ENCODE measurements at places on chromosomes 5 and 9.

- no peak overlapping the region for H3K27ac ChIP-seq
- H3K36me3 ChIP-seq: no peaks in the 10 kb centered on the region
- H3K4me1 ChIP-seq: no peaks in the 10 kb centered on the region
- no peak overlapping the region for H3K4me3 ChIP-seq
- no peak for DNase-seq
Measured at GRCh38 chr9:113947941-113948340, 71.8 kb downstream of the ZNF618 start.

- no peak for DNase-seq
- H3K36me3 ChIP-seq: no peaks in the 10 kb centered on the region
- no peak overlapping the region for H3K27ac ChIP-seq
- H3K4me3 ChIP-seq: no peak overlapping the region
Measured at GRCh38 chr9:127159949-127160610, 37.6 kb upstream of the ANGPTL2 start.

GRCh38 chr5:78763659-78764189 lies 115.2 kb upstream of the LHFPL2 start:
- peaks cover under 1% of the 10 kb centered on the region for H3K4me1 ChIP-seq
- no peak overlapping the region for H3K4me3 ChIP-seq
- no peak overlapping the region for H3K27ac ChIP-seq
- H3K27me3 ChIP-seq: peaks cover 16% of the 10 kb centered on the region

- DNase-seq: no peak
- no peak overlapping the region for H3K4me3 ChIP-seq
- peaks cover 75% of the 10 kb centered on the region for H3K36me3 ChIP-seq
- no peak overlapping the region for H3K27ac ChIP-seq
Measured at GRCh38 chr5:14718778-14719177, 54.3 kb downstream of the OTULIN start.

- no peaks in the 10 kb centered on the region for H3K4me1 ChIP-seq
- H3K27ac ChIP-seq: no peak overlapping the region
- no peak overlapping the region for H3K4me3 ChIP-seq
- no peaks in the 10 kb centered on the region for H3K36me3 ChIP-seq
Measured at GRCh38 chr5:89168766-89169165, 285.8 kb upstream of the MEF2C start.

DNA sequence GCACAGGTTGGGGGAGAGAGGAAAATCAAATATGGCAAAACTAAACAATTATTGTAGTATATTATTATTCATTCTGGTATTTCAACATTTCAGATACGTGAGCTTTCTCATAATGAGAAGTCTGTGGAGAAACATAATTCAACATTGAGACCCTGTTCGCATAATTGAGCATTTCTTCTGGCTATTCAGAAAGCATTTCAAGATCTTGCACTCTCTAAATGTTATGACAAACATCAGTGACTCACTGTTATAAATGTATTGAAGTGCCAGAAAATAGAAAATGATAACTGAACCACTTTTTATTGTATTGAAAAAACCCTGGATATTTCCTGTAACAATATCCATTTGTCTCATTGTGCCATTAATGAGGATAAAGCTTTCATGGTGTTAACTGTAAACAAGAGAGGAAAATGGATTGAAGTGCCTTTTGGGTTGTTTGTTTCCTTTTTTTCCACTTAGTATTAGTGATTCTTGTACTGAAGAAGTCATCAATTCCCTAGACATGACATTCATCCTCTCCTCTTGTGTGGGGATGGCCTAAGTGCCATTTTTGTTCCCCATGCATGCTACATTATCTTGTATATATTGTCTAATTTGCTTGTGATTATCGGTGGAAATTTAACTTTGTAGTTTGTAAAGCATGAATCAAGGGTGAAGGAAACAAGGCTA lies 124.6 kb downstream of the CAMK4 start:
- DNase-seq: no peak
- peaks cover 6% of the 10 kb centered on the region for H3K4me1 ChIP-seq
- H3K36me3 ChIP-seq: peaks cover 54% of the 10 kb centered on the region
- no peak overlapping the region for H3K27ac ChIP-seq
- no peak overlapping the region for H3K4me3 ChIP-seq
- H3K27me3 ChIP-seq: no peaks in the 10 kb centered on the region

- DNase-seq: no peak
- H3K27ac ChIP-seq: no peak overlapping the region
- H3K4me1 ChIP-seq: no peaks in the 10 kb centered on the region
Measured at GRCh38 chr5:124182133-124182532, 564.3 kb downstream of the ZNF608 start.

GRCh38 chr9:18447131-18447530 lies 26.8 kb upstream of the ADAMTSL1 start:
- DNase-seq: no peak
- no peaks in the 10 kb centered on the region for H3K27me3 ChIP-seq
- H3K27ac ChIP-seq: no peak overlapping the region
- no peak overlapping the region for H3K4me3 ChIP-seq
- H3K36me3 ChIP-seq: no peaks in the 10 kb centered on the region

- peak overlapping the region; percentile 78 for H3K27ac ChIP-seq
- peak; percentile 39 for DNase-seq
- H3K4me3 ChIP-seq: peak overlapping the region; percentile 5
- H3K27me3 ChIP-seq: no peaks in the 10 kb centered on the region
- H3K36me3 ChIP-seq: peaks cover 5% of the 10 kb centered on the region
Measured at GRCh38 chr5:16626696-16627264, 10.0 kb upstream of the RETREG1 start.

GRCh38 chr9:126298063-126298801 lies 28.4 kb upstream of the MVB12B start:
- H3K4me1 ChIP-seq: peaks cover 2% of the 10 kb centered on the region
- H3K27ac ChIP-seq: no peak overlapping the region
- no peaks in the 10 kb centered on the region for H3K36me3 ChIP-seq
- DNase-seq: no peak
- H3K4me3 ChIP-seq: no peak overlapping the region
- H3K27me3 ChIP-seq: peaks cover 13% of the 10 kb centered on the region

GRCh38 chr9:124384846-124385245 lies 30.4 kb downstream of the PSMB7 start:
- H3K27me3 ChIP-seq: no peaks in the 10 kb centered on the region
- peaks cover 35% of the 10 kb centered on the region for H3K36me3 ChIP-seq
- H3K4me1 ChIP-seq: peaks cover 14% of the 10 kb centered on the region

DNA sequence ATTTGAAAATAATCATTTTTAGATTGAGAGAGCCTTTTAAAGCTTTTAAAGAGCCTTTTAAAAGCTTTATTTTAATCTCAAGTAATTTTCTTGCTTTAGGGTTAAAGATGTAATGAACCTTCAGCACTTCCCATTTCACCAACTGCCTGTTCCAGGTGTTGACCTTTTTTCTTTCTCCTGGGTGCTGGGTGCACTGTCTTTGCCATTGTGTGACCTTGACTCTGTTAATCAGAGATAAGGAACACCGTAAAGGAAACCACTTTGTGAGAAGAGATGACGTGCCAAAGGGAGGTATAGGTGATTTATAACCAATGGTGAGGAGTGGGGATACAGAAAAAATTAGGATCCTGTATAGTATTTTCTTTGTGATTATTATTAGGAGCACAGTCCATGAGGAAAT lies 68.2 kb downstream of the NAA35 start:
- peaks cover 61% of the 10 kb centered on the region for H3K36me3 ChIP-seq
- H3K27me3 ChIP-seq: no peaks in the 10 kb centered on the region
- H3K27ac ChIP-seq: no peak overlapping the region
- peaks cover 4% of the 10 kb centered on the region for H3K4me1 ChIP-seq
- DNase-seq: no peak

DNA sequence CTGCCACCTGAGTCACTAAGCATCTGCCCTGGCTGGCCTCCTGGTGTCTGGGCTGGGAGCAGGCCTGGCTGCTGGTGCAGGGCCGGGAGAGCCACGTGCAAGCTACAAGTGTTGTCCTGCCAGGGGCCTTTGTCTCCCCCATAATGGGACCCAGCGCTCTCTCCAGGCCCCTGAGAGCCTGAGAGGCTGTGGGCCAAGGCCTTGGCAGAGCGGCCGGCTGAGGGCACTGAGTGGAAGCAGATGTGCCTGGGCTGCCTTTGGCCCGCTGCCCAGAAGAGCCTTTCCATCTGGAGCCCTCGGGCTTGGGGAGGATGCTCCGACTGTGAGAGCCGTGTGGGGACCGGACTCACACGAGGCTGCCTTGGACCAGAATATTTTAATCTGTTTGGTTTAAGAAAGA lies 185.5 kb downstream of the RGS3 start:
- no peak for DNase-seq
- H3K4me1 ChIP-seq: peaks cover 8% of the 10 kb centered on the region
- H3K27ac ChIP-seq: no peak overlapping the region
- no peak overlapping the region for H3K4me3 ChIP-seq
- H3K36me3 ChIP-seq: no peaks in the 10 kb centered on the region
- H3K27me3 ChIP-seq: peaks cover 6% of the 10 kb centered on the region

DNA sequence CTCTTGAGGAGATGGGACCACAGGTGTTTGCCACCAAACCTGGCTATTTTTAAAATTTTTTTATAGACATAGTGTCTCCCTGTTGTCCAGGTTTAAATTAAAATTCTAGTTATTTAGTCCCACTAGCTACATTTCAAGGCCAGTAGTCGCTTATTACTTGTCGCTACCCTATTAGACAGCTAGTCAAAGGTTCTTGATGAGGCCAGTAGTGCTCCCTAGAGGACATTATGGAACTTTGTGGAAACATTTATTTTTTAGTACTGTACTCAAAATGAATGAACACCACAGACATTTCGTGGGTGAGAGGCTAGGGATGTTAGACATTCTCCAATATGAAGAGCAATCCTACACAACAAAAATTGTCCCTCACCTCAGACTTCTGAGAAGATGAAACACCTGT lies 14.4 kb upstream of the GRXCR2 start:
- H3K36me3 ChIP-seq: no peaks in the 10 kb centered on the region
- DNase-seq: no peak
- no peaks in the 10 kb centered on the region for H3K4me1 ChIP-seq
- no peak overlapping the region for H3K4me3 ChIP-seq

DNA sequence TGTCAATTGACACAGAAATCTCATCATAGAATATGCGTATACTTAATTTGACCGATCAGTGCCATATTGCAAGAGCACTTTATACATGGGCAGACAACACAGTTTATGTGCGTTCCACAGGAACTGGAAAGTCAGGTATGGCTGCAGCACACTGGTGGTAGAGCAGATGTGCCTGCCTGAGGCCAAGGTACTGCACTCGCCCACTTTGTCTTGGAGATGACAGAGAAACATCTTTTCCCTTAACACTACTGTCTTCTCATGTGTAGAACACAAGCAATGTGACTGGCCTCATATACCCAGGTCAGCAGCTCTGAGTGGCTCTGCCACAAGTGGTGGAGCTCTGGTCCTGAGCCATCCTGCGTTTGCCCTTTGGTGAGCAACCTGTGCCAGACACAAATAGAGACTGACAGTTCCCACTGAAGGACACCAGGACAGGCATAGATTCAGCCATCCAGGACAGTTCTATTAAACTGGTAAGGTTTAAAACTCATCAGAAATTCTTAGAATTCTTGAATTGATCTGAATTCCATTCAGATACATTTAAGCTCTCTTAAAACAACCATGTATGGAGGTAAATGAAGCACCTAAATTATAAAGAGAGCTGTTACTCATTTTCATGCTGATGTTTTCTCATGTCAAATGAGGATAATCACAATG lies 21.0 kb upstream of the PPP2CA start:
- peaks cover 4% of the 10 kb centered on the region for H3K27me3 ChIP-seq
- H3K4me1 ChIP-seq: no peaks in the 10 kb centered on the region
- H3K4me3 ChIP-seq: no peak overlapping the region
- H3K36me3 ChIP-seq: no peaks in the 10 kb centered on the region
- DNase-seq: no peak

DNA sequence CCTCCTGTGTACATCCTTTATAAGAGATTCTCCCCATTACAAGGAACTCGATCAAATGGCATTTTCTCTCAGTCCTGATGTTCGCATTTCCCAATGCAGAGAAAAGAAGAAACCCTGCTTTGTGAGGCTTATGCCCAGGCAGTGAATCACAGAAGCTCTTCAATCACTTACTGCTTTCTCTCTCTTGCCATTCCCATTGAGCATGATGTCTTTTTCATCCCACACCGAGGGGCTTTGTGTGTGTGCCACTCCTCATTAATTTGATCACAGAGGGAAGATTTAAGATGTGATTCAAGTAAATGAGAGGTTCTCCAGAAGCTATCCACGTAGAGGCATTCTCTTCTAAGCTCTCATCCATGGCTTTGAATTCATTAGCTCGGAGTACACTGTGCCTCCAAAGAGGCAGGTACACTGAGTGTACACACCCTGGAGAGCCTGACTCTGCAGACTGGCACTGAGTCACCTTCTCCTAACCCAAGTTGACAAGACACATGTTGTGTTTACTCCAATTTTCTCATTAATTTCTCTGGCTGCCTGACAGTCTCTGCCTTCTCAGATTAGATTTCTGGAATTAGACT lies 45.4 kb downstream of the MFAP3 start:
- H3K27me3 ChIP-seq: no peaks in the 10 kb centered on the region
- no peak overlapping the region for H3K27ac ChIP-seq
- no peak overlapping the region for H3K4me3 ChIP-seq
- no peak for DNase-seq
- peaks cover 10% of the 10 kb centered on the region for H3K4me1 ChIP-seq
- H3K36me3 ChIP-seq: no peaks in the 10 kb centered on the region

GRCh38 chr5:22053195-22053594 lies 799.9 kb downstream of the CDH12 start:
- no peaks in the 10 kb centered on the region for H3K27me3 ChIP-seq
- H3K4me1 ChIP-seq: no peaks in the 10 kb centered on the region
- no peak overlapping the region for H3K4me3 ChIP-seq
- no peak for DNase-seq
- H3K36me3 ChIP-seq: no peaks in the 10 kb centered on the region

DNA sequence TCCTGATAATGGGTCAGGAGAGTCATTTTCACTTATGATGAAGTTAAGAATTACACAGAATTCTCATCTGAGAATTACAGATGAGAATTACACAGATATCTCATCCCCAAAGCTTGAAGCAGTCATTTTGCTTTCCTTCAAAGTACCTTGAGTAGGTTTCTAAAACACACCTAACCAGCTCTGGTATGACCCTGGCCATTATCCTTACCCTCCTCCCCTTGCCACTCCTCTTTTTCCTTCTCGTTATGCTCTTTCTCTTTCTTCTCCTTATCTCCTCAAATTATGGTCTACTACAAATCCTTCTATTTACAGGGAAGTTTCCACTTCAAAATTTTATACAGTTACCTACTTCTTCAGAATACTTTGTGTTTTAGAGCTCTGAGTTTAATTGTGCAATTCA lies 44.5 kb downstream of the MEF2C start:
- no peaks in the 10 kb centered on the region for H3K36me3 ChIP-seq
- no peak for DNase-seq
- H3K27ac ChIP-seq: no peak overlapping the region
- H3K4me3 ChIP-seq: no peak overlapping the region
- peaks cover 3% of the 10 kb centered on the region for H3K4me1 ChIP-seq
